ENCODE measurements at places on chromosomes 4 and X. TPM values are rescaled to one million over a fixed set of nuclear protein-coding genes. Genes with fewer than 3 reads are reported as not detected.

DNA sequence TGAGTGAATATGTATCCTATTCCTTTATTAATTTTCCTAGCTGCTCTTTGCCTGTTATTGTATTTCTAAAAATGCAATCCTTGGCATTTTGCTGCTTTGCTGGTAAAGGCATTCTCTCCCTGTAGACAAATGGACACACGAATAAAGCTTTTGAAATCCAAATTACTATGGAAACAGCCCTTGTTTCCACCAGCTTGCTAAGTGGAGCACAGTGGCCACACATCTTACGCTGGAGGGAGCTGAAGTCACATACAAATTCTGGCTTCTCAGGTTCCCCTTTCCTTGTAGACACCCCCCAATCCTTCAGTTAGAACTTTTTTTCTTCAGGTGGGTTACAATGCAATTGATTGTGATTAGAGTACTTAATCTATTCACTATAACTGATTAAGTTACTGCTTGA is 66.2 kb downstream of the AGA start:
- DNase-seq: no peak

DNA sequence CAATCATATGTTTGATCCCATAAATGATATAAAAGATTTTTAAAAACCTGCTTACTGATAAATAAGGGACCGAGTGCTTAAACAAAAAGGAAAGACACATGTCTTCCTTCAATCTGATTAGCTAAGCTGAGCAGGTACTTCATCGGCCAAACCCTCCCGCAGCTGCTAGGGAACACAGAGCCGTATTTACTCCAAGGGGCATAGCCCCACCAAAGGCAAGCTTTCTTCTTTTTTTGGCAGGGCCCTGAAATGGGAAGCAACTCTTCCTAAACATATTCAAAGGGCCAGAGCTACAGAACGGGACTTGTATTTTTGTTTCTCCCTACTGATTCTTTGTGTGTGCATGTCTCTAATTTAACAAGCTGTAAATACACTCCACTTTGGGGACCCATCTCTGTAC is 337.3 kb downstream of the NLGN4X start:
- no peak for DNase-seq

DNA sequence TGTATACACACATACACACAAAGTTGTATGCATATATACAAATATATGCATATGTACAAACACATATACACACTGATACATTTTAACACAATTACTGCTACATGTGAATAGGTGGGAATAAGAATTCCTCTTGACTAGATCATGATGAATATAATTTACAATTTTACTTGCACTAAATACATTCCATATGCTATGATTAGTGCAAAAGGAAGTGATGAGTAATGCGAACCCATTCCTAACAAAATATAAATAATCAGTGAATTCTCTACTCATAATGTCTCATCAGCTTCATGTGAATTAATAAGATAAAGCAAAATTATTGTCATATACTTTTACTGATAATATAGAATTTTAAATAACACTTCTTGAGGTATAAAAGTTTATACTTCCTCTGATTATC is 1077.3 kb upstream of the PCDH10 start:
- peak; percentile 31 for DNase-seq

- no peak for DNase-seq
Measured at GRCh38 chr4:127179256-127180087, 453.3 kb upstream of the INTU start.

- no peak for DNase-seq
Measured at GRCh38 chr4:21117541-21118180, 417.4 kb downstream of the PACRGL start.

- peak; percentile 51 for DNase-seq
Measured at GRCh38 chrX:44873415-44874276, 658 bp downstream of the KDM6A start.

GRCh38 chr4:172095161-172095560 is 282.0 kb downstream of the GALNTL6 start:
- no peak for DNase-seq

GRCh38 chrX:6505960-6506359 is 29.0 kb downstream of the VCX3A start:
- no peak for DNase-seq

- no peak for DNase-seq
Measured at GRCh38 chr4:98599617-98600205, 58.7 kb downstream of the TSPAN5 start.

- DNase-seq: no peak
Measured at GRCh38 chr4:45079616-45080015, 353.3 kb upstream of the GNPDA2 start.

DNA sequence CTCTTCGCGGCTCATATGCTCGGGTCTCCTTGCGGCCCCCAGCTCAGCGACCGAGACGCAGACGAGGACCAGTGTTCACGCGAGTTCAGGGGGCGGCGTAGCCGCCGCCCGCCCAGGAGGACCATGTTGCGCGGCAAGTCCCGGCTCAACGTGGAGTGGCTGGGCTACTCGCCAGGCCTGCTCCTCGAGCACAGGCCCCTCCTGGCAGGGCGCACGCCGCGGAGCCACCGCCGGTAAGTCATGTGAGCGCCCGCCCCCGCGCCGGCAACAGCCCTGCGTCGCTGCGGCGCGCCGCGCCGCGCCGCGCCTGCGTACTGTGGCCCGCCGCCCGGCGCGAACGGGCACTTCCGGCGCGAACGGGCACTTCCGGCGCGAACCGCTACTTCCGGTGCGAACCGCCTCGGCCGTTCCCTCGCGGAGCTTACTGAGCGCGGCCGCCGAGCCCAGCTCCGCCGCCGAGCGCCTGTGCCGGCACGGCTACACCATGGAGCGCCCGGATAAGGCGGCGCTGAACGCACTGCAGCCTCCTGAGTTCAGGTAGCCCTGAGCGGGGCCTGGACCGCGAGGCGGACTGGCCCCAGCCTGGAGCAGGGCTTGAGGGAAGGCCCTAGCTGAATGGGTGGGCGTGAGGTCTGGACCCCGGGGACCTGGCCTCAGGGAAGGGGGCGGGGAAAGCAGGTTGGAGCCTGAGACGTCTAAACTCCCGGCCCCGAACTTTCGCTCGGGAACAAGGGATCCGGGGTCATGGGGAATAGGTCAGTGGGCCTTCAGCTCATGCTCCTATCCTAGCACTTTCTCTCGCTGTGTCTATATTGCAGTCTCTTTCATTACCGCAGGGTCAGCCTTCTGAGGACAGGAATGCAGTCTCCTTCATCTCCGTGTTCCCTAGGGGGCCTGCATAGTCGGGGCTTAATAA is at the start of gene VMA21:
TSS of gene VMA21 (plus strand) at position 382 of the 916 bp plus-strand sequence. CDS start at position 485, 103 bp downstream.
- DNase-seq: peak; percentile 85

- no peak for DNase-seq
Measured at GRCh38 chr4:128780688-128781087, 28.8 kb upstream of the JADE1 start.

DNA sequence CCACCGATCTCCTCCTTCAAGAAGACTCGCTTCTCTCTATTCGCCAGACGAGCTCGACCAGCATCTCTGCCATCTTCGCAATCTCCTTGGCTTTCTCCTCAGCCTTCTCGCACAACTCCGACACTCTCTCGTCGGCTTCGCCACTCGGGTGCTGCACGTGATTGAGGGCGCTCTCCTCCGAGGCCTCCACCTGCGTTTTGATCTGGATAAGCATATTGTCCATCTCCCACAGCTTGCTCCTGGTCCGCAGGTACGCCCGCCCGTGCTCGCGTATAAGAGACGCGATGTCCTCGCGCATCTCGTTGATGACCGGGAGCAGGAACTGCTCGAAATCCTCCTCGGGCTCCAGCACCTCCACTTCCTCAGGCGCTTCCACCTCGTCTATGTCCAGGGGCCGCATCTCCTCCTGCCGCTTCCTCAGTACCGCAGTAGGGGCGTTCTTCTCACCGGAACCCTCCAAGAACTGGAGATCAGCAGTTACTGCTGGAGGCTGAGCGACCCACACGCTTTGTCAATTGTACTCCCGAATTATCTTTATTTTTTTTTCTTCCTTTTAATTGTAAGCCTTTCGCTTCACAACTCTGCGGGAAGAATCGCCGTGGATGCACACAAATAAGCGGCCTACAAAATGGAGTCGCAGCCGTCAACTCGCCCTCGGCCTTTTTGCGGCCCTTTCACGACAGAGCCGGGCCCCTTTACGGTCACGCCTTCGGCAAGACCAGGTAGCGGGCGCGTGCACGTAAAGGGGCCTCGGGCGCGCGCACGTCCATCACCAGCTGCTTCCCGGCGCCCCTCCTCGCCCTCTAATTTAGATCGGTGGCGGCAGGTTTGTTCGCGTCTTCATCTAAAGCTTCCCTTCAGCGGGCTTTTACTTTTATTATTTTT is at the start of gene MRFAP1L1:
TSS of gene MRFAP1L1 (minus strand) at position 636 of the 885 bp plus-strand sequence. CDS start at position 400, 236 bp downstream.
- peak; percentile 97 for DNase-seq

DNA sequence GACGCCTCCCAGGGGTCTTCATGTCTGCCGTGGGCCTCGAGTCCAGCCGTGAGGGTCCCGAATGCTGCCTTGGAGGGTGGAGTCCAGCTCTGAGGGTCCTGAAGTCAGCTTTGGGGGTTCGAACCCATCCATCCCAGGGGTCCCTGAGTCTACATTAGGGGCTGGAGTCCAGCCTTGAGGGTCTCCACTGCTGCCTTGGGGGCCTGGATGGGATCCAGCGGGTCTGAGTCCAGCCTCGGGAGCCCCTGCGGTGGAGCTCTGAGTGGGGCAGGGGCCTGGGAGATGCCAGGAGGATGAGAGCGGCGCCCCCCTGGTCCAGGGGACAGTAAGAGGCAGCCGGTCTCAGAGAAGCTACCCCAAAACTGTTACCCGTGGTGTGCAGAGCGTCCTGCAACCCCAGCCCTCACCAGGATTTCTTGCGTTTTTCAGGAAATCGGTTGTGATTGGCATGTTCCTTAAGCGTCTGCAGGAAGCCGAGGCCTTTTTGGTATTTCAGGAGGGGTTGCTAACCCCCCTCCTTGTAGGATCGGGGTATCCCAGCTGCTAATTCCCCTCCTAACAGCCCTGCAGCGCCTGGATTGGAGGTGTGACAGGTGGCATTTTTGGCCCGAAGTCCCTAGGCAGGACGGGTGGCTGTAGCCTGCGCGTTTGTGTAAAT is 1.7 kb upstream of the GTPBP6 start:
- DNase-seq: no peak

GRCh38 chrX:43269201-43269600 is 386.9 kb upstream of the MAOA start:
- no peak for DNase-seq

GRCh38 chrX:132631579-132632232 is 142.9 kb upstream of the MBNL3 start:
- peak; percentile 59 for DNase-seq

GRCh38 chr4:137156807-137157206 is 375.5 kb downstream of the PCDH18 start:
- peak; percentile 16 for DNase-seq

- DNase-seq: no peak
Measured at GRCh38 chrX:96181605-96182004, 503.0 kb upstream of the DIAPH2 start.

DNA sequence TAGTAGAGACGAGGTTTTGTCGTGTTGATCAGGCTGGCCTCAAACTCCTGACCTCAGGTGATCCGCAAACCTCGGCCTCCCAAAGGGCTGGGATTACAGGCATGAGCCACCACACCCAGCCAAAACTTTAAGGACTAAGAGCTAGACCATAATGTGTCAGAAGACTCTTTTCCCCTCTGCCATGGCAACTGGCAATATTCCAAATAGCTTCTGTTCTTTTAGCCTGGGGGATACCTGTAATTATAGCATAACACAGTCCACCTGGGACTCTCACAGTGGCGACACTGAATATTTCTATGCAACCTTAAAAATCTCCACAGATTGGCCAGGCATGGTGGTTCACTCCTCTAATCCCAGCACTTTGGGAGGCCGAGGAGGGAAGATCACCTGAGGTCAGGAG is 45.5 kb upstream of the RBM47 start:
- DNase-seq: no peak

GRCh38 chr4:577499-578450 is 1.7 kb upstream of the TMEM271 start:
- no peak for DNase-seq

DNA sequence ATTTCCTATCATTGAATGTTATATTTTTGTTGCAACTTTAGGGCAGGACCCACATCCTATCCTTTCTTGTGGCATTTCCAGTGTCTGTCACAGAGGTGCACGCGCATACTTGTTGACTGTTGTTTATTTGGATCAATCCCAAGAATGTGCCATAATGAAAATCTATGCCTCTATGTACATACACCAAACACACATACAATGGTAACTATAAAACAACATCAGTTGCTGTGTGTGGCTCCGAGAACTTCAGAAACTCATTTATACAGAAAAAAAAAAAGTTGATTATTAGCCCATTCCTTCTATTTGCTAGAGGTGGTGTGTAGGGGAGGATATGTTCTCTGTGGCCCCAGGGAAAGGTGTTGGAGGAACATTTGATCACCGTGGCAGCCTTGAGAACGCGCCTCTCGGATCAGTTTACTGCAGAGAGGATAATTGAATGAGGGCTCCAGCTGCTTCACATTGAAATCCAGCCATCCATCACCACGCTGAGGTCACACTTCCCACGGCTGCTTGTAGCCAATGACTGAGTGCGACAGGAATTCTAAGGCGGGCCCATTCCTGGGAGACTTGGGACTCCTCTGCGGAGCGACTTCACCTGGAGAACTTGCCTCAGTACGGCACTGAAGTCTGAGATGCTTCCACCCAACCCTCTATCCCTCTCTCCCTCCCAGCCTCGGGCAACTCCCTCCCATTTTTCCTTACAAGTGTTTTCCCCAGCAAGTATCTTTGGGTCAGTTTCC is 19.5 kb downstream of the SMPX start:
- no peak for DNase-seq

DNA sequence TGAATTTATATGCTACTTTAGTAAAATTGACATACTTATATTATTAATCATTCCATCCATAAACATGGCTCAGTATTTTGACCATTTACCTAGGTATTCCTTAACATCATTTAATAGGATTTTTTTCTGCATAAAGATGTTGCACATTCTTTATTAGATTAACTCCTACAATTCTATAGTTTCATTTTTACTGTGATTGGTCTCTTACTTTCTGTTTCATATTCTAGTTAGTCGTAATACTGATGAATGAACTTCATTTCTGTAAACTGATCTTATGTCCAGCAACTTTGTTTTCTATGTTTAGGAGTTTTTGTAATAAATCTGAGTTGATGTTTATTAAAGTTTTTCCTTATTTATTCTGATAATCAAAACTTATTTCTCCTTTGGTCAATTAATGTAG is 278.2 kb upstream of the CXXC4 start:
- no peak for DNase-seq

CXCL8 gene
- 2.4 TPM for total RNA-seq

ENAM gene
- total RNA-seq: 0.18 TPM

DGAT2L6 gene
- total RNA-seq: not detected

RBM46 gene
- total RNA-seq: not detected

DDIT4L gene
- 17.7 TPM for total RNA-seq

CXorf65 gene
- total RNA-seq: not detected

ZNF141 gene
- 21.2 TPM for total RNA-seq

MAGEB10 gene
- not detected for total RNA-seq

CLDN34 gene
- not detected for total RNA-seq

CLGN gene
- 4.1 TPM for total RNA-seq

Data from fibroblast of the aortic adventitia (primary cell).